ENCODE measurements at places on chromosomes 4 and X.

- no peak for DNase-seq
These were observed 34.2 kb upstream of the FAT1 start for GRCh38 chr4:186757696-186758355.

- DNase-seq, result no peak
These were observed 219.6 kb downstream of the SNCA start for GRCh38 chr4:89617317-89617716.

GRCh38 chr4:187020676-187021075 lies 297.0 kb upstream of the FAT1 start:
- no peak for DNase-seq

- peak; percentile 68 for DNase-seq
These were observed 121.9 kb downstream of the RBMX2 start for GRCh38 chrX:130523460-130524394.

DNA sequence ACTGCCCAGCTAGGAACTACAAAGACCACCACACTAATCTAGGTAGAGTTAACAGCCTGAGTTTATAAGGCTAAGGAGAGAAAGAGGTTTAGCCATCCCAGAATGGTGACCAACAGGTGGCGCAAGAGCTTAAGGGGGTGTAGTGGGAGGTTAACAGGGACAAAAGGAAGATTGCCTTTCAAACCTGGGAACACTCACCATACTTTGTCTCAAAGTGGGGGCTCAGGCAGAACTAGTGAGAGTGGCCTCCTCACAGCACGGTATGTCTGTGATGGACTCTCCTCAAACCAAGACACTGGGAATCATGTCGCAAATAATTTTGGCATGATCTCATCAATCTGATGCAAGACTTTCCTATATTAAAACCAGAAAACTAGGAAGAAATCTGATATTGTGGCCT lies 23.4 kb downstream of the CCNI start:
- DNase-seq, result peak; percentile 46

- DNase-seq, result no peak
These were observed 8.1 kb downstream of the ADH1A start for GRCh38 chr4:99282731-99283130.

- DNase-seq, result no peak
These were observed 5.0 kb downstream of the MSMO1 start for GRCh38 chr4:165332502-165332901.

DNA sequence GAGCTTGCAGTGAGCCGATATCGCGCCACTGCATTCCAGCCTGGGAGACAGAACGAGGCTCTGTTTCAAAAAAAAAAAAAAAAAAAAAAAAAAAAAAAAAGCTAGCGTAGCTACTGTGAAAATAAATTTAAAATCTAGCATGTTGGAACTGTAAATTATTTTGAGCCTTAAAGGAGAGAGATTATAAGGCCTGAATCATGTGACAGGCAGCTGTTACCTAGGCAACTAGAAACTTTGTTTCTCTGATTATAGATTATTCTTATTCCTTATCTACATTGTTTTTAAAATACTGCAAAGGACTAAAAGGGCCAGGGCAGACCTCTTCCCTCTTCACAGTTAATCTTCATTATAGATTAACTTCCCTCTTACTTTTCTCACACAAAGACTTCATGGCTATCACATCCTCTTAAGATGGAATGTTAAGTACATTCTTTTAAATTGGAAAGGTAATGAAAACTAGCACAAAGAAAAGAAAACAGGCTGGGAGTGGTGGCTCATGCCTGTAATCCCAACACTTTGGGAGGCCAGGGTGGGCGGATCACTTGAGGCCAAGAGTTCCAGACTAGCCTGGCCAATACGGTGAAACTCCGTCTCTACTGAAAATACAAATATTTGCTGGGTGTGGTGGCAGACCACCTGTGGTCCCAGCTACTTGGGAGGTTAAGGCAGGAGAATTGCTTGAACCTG lies 21.1 kb upstream of the PDS5A start:
- DNase-seq, result no peak

DNA sequence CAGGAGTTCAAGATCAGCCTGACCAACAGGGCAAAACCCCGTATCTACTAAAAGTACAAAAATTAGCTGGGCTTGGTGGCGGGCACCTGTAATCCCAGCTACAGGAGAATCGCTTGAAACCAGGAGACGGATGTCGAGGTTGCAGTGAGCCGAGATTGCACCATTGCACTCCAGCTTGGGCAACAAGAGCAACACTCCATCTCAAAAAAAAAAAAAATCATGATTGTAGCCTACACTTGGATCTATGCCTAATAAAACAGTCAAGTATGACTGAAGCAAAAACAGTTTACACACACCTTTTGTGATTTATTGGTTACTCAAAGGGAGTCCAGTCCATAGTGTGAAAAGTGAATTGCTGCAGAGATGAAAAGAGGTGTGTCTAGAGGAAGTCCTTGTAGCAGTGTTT lies 34.7 kb upstream of the TASL start:
- DNase-seq, result no peak

DNA sequence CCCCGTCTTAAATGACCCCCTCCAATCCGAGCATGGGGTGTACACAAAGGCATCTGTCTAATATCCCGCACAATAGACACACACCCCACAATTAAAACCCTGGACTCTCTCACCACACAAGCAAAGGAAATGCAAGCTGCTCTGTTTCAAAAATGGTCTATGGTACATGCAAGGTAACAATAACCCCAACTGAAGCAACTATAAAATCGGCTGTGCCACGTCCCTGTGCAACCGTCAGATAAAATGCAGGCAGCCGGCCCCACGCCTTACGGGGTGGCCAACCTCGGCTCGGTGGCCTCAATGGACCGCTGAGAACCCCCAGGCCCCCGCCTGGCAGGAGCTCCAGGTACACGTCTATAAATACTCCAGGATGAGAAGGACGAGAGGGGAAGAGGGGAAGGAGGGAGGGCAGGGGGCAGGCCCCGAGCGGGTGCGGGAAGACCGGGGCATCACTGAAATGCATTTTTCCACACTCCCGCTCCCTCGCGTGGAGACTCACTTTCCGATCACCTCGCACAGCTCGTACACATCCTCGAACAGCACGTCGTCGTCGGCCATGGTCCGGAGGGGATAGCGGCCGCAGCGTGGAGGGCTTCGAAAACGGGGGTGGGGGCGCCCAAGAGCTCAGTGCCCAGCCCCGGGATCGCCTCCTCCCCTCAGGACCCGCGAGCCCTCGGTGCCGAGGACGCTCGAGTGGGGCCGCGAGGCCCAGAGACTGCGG lies 763 bp downstream of the CASK start:
- DNase-seq, result peak; percentile 17

GRCh38 chrX:119189595-119189994 lies 46.5 kb upstream of the PGRMC1 start:
- DNase-seq, result no peak

GRCh38 chr4:7845493-7846128 lies 94.0 kb downstream of the AFAP1 start:
- no peak for DNase-seq

- DNase-seq, result no peak
These were observed 296.2 kb downstream of the PAPSS1 start for GRCh38 chr4:107423677-107424405.

- no peak for DNase-seq
These were observed 18.5 kb upstream of the BDH2 start for GRCh38 chr4:103118166-103118565.

- no peak for DNase-seq
These were observed 40.2 kb upstream of the SULT1B1 start for GRCh38 chr4:69800599-69800998.

- DNase-seq, result no peak
These were observed 235.4 kb downstream of the RAB28 start for GRCh38 chr4:13248621-13249298.

- no peak for DNase-seq
These were observed 1.7 kb downstream of the INTS6L start for GRCh38 chrX:135522132-135522530.

DNA sequence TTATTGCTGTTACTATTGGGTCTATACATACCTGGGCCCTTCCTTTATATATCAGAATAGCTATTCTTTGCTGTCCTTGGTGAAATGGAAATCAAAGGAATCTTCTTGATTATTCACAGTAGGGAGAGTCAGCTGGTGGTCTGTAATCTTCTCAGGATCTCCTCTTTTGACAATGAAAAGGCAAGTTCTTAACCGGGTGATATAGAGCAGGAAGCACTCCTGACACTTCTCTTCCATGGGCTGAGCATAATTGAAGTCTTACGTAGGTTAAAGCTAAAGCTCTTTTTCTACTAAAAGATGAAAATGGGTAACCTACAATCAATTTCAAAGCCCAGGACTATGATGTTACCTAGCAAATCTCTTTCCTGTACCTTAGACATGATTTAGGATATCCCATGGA lies 274.9 kb upstream of the LCORL start:
- DNase-seq, result no peak

GRCh38 chrX:139052461-139052860 lies 340.9 kb upstream of the FGF13 start:
- no peak for DNase-seq

DNA sequence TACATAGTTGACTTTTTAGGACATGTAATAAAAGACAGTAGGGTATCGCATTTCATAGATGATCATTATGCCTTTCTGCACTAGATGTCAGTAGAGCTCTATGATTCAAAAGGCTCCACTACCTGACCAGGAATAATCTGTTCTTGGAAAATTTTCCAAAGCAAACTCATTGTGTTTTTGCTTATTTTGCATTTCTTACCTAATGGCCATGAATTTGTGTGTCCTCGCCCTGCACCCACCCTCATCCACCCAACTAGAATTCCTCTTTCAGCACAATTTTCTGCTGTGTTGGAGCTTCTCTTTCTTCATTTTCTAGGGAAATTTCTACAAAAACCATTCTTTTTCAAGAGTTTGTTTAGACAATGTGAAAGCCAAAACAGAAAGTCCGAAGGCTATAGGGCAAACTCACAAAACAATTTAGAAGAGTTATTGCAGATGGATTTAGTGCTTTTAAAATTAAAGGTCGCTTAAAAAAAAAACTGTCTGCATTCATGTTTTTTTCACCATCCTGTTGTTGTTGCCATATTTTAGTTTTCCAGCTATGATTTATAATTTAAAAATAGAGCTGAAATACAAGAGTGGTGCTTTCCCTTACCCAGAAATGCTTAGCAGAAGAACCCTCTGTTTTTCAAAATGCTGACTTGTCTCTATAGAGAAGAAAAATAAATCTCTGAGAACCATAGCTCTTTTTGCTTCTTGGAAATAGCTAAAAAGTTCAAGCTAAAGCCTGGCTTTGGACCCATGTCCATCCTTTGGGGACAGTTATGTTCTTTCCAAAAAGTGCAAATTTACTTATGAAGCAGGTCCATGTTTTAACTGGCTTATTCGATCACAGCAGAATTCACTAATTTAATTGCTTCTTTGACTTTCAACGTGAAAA lies 183.7 kb downstream of the SPATA18 start:
- DNase-seq, result peak; percentile 53

DNA sequence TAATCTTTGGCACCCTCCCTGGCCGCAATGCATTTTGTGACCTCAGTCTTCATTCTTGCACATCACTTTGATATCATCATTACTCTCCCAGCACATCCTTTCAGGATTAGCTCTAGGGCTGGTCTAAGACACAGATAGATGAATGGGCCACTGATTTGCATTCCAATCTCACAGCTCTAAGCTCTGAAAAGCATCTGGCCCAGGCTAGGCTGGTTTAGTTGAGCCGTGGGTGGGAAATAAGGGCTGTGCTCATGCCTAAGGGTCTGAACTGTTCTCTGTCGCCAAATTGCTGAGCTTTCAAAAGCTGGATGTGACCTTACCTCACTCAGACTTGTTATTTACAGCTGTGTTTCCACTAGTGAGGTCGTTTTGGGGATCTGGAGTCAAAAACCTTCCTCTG lies 30.0 kb upstream of the SLC9A7 start:
- no peak for DNase-seq

- DNase-seq, result no peak
These were observed 167.8 kb downstream of the ZNF330 start for GRCh38 chr4:141388481-141388880.

DNA sequence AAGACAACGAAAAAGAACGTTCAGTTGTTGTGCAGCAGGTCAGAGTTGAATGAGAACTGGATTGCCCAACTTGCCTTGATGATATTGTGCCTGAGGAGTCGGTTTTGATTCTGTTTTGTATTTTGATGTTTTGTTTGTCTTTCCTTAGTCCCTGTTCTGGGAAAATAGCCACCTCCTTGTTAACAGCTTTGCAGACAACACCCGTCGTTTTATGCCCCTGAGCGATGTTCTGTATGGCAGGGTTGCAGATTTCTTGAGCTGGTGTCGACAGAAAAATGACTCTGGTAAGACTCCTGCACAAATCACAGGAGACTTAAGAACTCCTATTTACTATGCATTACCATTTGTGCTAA lies 4.5 kb downstream of the BST1 start:
- no peak for DNase-seq

DNA sequence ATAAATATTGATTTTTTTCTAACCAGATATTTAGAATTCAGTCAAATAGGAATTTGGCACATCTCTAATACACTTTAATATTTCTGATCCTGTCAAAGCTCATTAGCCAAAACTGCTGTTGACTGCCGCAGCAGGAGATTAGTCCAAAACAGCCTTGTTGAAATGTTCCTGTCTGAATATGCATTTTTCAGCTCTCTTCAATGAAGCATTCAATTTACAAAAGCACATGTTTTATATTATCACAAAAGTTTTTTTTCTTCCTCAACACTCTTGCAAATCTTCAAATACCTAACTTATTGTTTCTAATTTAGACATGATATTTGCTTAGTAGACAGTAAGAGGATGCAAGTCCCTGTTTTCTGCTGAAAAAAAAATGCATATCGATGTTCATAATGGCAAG lies 140.9 kb downstream of the SPATA18 start:
- no peak for DNase-seq

DNA sequence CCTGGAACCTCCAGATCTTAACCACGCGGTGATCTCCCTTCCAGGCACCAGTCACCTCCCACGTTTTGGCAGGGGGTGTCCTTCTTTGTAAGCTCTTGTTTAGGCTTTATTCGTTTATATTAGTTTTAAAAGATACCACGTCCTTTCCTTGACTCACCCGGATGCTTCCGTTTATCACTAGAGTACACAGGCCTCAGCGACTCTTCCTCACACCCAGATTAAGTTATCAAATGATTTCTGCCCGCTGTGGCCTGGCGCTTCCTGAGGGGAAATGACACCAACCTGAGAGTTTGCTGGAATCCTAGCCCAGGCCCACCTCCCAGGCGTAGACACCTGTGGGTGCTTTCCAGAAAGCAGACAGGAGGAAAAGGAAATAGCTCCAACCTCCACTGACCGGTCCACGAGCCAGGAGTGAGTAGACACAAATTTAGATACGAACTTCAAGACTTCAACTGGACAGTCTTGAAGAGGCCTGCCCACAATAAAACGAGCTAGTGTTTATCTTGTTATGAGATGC lies 756 bp upstream of the ADAMTS3 start:
- peak; percentile 8 for DNase-seq

- no peak for DNase-seq
These were observed 35.3 kb upstream of the SPIN2A start for GRCh38 chrX:57172544-57172943.

GRCh38 chrX:50813843-50814661 lies at the start of gene SHROOM4:
TSS of gene SHROOM4 (minus strand) at chrX:50814194. CDS start at chrX:50814018, 176 bp downstream.
- DNase-seq, result no peak

DNA sequence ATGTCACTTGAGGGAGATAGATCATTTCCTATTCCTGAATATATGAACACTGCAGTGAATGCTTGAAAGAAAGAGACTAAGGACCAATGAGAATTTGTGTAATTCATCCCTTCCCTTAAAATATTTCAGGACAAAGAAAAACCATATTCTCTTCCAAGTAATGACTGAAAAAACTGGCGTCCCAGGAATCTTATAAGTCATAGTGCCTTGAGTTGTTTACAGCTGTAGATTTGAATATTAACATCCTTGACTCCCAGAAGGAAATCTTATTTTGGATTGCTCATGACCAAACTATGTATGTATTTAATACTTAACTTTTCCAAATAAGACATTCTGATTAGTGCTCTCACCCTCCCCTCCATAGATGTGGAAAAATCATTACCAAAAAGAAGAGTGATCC lies 55.5 kb downstream of the CLDN22 start:
- DNase-seq, result no peak

- no peak for DNase-seq
These were observed 40.6 kb downstream of the USP26 start for GRCh38 chrX:133056341-133056740.
